ENCODE measurements at places on chromosomes 1 and 21. TPM values are rescaled to one million over a fixed set of nuclear protein-coding genes. Genes with fewer than 3 reads are reported as not detected.

BTG3 gene
- 64.2 TPM for total RNA-seq

MEX3A gene
- total RNA-seq, result 0.30 TPM

CACNA1E gene
- 0.63 TPM for total RNA-seq

B3GALT2 gene
- total RNA-seq, result 3.3 TPM

GRCh38 chr21:32584472-32584871, 851 bp downstream of the TCP10L start:
- no peak overlapping the region for H3K4me3 ChIP-seq
- H3K27me3 ChIP-seq, result no peaks in the 10 kb centered on the region
- no peak overlapping the region for H3K27ac ChIP-seq
- H3K36me3 ChIP-seq, result no peaks in the 10 kb centered on the region
- H3K4me1 ChIP-seq, result no peaks in the 10 kb centered on the region

GRCh38 chr1:109892561-109893368, 17.9 kb upstream of the CSF1 start:
- no peak for DNase-seq
- H3K27ac ChIP-seq, result peak overlapping the region; percentile 29
- peaks cover 42% of the 10 kb centered on the region for H3K4me1 ChIP-seq
- H3K27me3 ChIP-seq, result no peaks in the 10 kb centered on the region

DNA sequence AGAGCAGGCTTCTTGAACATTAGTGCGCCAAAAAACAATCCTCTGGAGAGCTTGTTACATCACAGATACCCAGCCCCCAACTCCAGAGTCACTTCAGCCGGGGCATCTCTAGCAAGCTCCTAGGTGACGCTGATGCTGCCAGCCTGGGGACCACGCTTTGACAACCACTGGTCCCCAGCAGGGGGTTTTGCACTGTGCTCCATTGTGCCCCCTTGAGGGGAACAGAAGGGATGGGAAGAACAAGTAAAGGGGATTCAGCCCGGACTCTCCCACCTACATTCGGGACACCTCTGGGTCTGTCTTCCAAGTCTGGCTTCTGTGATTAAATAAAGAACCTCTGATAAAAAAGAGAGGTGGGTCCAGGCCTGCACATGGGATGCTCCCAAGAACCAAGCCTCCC, 60.4 kb downstream of the ATP5PO start:
- H3K4me3 ChIP-seq, result no peak overlapping the region
- no peak overlapping the region for H3K27ac ChIP-seq
- H3K27me3 ChIP-seq, result no peaks in the 10 kb centered on the region
- DNase-seq, result no peak

GRCh38 chr1:50111503-50111902, 2.8 kb downstream of the ELAVL4 start:
- H3K27ac ChIP-seq, result no peak overlapping the region
- no peaks in the 10 kb centered on the region for H3K4me1 ChIP-seq
- no peaks in the 10 kb centered on the region for H3K36me3 ChIP-seq
- no peaks in the 10 kb centered on the region for H3K27me3 ChIP-seq
- no peak overlapping the region for H3K4me3 ChIP-seq

- peak; percentile 61 for DNase-seq
- no peaks in the 10 kb centered on the region for H3K36me3 ChIP-seq
- H3K4me3 ChIP-seq, result no peak overlapping the region
- no peaks in the 10 kb centered on the region for H3K27me3 ChIP-seq
- no peak overlapping the region for H3K27ac ChIP-seq
Observed at GRCh38 chr1:205950280-205950679, 7.0 kb upstream of the SLC26A9 start.

DNA sequence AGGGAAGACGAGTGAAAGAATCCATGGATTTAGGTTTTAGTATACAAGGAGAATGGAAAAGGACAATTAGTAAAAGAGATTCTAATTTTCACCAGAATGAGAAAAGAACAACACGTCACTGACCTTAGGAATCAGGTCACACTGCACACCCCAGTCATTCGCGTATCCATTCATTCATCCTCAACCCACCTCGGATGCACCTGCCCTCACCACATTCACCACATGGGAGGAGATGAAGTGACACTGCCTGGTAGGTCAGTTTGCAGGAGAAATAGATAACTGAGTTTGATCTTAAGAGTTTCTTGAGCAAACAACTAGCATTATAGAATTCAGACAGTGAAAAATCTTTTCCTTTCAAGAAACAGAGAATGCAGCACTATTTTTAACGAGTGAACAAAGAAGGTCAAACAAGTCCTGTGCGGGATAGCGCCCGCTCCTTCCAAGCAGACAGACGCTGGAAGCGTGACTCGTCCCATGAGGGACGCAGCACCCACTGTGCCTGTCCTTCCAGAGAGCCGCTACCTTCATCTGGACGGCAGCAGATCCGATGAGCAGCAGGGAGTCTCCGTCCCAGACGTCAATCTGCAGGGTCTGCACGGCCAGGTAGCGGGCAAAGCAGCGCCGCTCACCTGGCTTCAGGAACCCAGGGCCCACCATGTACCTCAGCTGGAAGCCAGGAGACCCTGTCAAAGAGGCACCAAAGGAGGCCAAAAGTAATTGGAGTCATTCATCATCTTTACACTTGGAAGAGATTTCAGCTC, 101.7 kb downstream of the NPHP4 start:
- no peaks in the 10 kb centered on the region for H3K4me1 ChIP-seq
- H3K27ac ChIP-seq, result no peak overlapping the region
- no peaks in the 10 kb centered on the region for H3K27me3 ChIP-seq
- no peak overlapping the region for H3K4me3 ChIP-seq
- DNase-seq, result peak; percentile 51

DNA sequence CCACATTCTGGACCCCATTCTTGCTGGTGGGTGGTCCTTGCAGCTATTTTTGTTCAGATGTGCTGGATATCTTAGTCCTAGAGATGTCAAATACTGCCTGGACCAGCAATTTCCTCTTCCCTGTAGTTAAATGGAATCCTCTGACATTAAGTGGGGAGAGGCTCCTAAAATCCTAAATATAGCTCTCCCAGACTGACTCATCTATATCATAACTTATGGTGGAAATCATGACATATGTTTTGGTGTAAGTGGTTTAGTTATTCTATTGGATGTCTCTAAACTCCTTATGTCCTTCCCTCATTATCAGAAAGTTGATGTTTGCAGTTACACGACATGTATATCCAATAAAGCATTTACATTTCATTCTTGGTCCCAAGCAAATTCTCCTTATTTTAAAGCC, 73.1 kb downstream of the KCNJ6 start:
- no peaks in the 10 kb centered on the region for H3K27me3 ChIP-seq
- H3K36me3 ChIP-seq, result no peaks in the 10 kb centered on the region
- no peaks in the 10 kb centered on the region for H3K4me1 ChIP-seq
- DNase-seq, result no peak
- H3K27ac ChIP-seq, result no peak overlapping the region
- no peak overlapping the region for H3K4me3 ChIP-seq

DNA sequence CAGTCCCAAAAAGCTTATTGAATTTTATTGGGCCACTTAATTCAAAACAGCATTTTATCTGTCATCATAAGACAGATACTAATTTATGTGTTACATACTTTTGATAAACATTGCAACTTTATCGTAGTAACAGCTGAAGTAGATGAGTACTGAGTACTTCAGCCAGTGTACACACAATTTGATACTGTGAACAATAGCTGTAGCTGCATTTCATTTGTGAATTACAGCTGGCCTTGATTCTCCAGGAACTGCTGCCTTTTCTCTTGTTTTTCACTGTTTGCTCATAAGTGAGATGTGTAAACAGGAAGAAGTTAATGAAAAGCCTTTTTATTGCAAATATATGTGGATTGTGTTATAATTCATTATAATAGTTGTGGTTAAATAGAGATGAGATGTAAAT, 10.2 kb downstream of the UAP1 start:
- peaks cover 8% of the 10 kb centered on the region for H3K36me3 ChIP-seq
- H3K27me3 ChIP-seq, result no peaks in the 10 kb centered on the region
- H3K4me1 ChIP-seq, result peaks cover 11% of the 10 kb centered on the region
- DNase-seq, result no peak

DNA sequence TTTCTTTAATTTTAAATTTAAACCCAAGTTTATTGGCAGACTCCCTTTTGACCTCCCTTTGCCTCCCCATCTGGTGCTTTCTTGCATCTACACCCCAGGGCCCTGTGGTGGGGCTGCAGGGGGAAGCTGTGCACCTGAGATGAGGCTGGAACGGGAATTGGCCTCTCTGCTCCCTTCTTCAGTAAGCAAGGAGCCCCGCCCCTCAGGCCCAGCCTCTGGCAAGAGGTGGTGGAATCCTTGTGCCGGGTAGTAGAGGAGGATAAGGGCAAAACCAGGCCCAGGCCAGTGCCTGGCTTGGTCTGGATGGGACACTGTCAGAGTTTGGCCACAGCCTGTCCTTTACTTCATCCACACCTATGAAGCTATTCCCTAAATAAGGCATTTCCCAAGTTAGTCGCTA, 25.1 kb downstream of the ATP8B2 start:
- peaks cover 39% of the 10 kb centered on the region for H3K4me1 ChIP-seq
- no peaks in the 10 kb centered on the region for H3K27me3 ChIP-seq
- DNase-seq, result no peak
- peaks cover 39% of the 10 kb centered on the region for H3K36me3 ChIP-seq

GRCh38 chr1:27530192-27530591, 40.2 kb upstream of the WASF2 start:
- no peaks in the 10 kb centered on the region for H3K27me3 ChIP-seq
- H3K4me3 ChIP-seq, result no peak overlapping the region
- no peaks in the 10 kb centered on the region for H3K36me3 ChIP-seq
- peaks cover 38% of the 10 kb centered on the region for H3K4me1 ChIP-seq
- peak overlapping the region; percentile 91 for H3K27ac ChIP-seq

- H3K4me1 ChIP-seq, result no peaks in the 10 kb centered on the region
- no peak for DNase-seq
- no peaks in the 10 kb centered on the region for H3K27me3 ChIP-seq
- H3K36me3 ChIP-seq, result no peaks in the 10 kb centered on the region
- no peak overlapping the region for H3K4me3 ChIP-seq
- no peak overlapping the region for H3K27ac ChIP-seq
Observed at GRCh38 chr1:113579256-113580018, 179.8 kb downstream of the PHTF1 start.

DNA sequence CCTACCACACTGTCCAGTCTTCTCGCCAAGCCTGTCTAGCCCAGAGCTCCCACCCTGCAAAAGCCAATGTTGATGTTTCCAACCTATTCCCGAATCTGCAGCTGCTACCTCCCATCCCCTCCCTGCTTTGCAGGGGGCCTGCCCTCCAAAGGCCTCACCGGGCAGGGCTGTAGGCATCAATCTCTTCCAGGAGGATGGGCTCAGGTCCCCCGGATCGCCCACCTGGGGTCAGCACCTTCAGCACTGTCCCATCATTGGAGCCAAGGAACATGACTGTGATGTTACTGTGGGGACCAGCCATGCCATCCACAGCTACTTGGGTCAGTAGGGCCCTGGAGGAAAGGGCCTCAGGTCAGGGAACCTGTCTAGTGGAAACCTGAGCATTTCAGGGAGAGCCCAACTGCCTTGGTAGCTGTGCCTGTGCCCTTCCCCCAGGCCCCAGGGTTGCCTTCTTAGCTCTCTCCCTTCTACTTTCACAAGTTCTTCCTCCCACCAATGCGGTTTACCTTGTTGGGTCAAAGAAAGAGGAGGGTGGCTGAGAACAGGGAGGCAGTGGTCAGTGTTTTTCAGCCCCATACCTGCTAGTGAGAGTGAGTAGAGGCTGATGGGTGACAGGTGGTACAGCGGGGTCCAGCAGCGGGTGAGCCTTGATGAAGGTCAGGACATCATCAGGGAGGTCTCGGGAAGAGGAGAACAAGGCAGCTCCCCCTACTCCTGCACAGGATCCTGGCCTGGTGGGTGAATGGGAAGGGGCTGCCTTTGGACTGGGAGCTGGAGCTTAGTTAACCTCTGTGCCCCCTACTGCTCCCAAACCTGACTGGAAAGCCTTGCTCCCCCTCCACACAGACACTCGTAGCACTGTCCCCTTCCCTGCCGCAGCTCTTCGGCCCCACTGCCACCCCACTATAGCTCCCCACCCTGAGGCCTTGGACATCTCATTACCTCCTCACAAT, 10.7 kb downstream of the SEMA6C start:
- peaks cover 20% of the 10 kb centered on the region for H3K36me3 ChIP-seq
- H3K4me3 ChIP-seq, result no peak overlapping the region
- DNase-seq, result no peak
- no peaks in the 10 kb centered on the region for H3K27me3 ChIP-seq

GRCh38 chr1:1429671-1430073, 5.8 kb upstream of the VWA1 start:
- no peak overlapping the region for H3K4me3 ChIP-seq
- H3K27me3 ChIP-seq, result no peaks in the 10 kb centered on the region
- no peaks in the 10 kb centered on the region for H3K36me3 ChIP-seq
- no peak for DNase-seq
- H3K4me1 ChIP-seq, result peaks cover 54% of the 10 kb centered on the region
- peak overlapping the region; percentile 95 for H3K27ac ChIP-seq

DNA sequence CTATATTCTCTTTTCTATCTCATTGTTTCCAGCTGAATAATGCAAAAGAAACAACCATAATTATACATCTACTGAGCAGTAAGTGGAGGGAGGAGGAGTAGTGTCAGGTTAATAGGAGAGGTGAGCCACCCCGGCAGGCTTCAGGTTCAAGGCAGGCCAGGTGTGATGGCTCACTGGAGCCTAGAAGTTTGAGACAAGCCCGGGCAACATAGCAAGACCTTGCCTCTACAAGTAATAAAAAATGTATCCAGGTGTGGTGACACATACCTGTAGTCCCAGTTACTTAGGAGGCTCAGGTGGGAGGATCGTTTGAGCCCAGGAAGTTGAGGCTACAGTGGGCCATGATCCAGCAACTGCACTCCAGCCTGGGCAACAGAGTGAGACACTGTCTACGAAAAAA, 1.9 kb upstream of the DIP2A start:
- H3K27me3 ChIP-seq, result no peaks in the 10 kb centered on the region
- H3K4me3 ChIP-seq, result no peak overlapping the region
- H3K27ac ChIP-seq, result no peak overlapping the region
- peaks cover 20% of the 10 kb centered on the region for H3K4me1 ChIP-seq
- no peaks in the 10 kb centered on the region for H3K36me3 ChIP-seq

- H3K4me3 ChIP-seq, result no peak overlapping the region
- DNase-seq, result no peak
- no peaks in the 10 kb centered on the region for H3K36me3 ChIP-seq
- peaks cover 12% of the 10 kb centered on the region for H3K4me1 ChIP-seq
Observed at GRCh38 chr1:2099886-2100779, 49.9 kb downstream of the PRKCZ start.

GRCh38 chr1:232388363-232388762, 241.6 kb downstream of the SIPA1L2 start:
- no peak overlapping the region for H3K27ac ChIP-seq
- no peak for DNase-seq
- no peak overlapping the region for H3K4me3 ChIP-seq
- H3K4me1 ChIP-seq, result no peaks in the 10 kb centered on the region
- H3K27me3 ChIP-seq, result no peaks in the 10 kb centered on the region

Measured in upper lobe of left lung (tissue), 6 donors.